ENCODE measurements at places on chromosomes 4 and X.

GRCh38 chr4:98564852-98565251, 93.6 kb downstream of the TSPAN5 start:
- DNase-seq: no peak

GRCh38 chr4:41339812-41340809, 83.4 kb downstream of the UCHL1 start:
- peak; percentile 66 for DNase-seq

DNA sequence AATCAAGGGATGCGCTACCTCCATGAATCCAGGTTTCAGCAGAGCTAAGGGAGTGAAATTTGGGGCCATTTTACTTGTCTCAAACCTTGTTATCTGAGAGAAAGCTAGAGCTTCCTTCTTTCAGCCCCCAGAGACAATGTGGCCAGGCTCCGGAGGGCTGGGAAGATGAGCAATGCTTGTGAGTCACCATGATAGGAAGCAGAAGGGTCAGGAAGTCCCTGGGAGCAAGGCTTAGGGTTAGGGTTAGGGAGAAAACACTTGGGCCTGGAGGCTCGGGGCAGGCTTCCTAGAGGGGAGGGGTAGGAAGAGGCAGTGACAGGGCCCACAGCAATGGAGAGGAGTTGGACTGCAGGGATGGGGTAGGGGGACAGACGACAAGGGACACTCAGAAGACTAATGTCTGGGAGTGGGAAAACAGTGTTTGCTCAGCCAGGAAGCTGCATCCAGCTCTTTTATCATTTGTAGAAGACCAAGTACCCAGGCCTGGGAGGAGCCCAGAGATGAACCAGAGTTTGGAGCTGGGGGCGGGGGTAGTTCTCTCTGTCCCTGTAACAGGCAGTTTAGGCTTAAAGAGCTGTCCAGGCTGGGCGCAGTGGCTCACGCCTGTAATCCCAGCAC, 16.4 kb upstream of the PORCN start:
- no peak for DNase-seq

GRCh38 chr4:3685081-3685645, 81.0 kb upstream of the ADRA2C start:
- no peak for DNase-seq

- DNase-seq: no peak
Observed at GRCh38 chr4:16415751-16416150, 189.5 kb upstream of the TAPT1 start.

GRCh38 chr4:4853371-4853823, 6.1 kb upstream of the MSX1 start:
- DNase-seq: peak; percentile 18

GRCh38 chr4:51918251-51918650, 75.3 kb downstream of the DCUN1D4 start:
- no peak for DNase-seq

DNA sequence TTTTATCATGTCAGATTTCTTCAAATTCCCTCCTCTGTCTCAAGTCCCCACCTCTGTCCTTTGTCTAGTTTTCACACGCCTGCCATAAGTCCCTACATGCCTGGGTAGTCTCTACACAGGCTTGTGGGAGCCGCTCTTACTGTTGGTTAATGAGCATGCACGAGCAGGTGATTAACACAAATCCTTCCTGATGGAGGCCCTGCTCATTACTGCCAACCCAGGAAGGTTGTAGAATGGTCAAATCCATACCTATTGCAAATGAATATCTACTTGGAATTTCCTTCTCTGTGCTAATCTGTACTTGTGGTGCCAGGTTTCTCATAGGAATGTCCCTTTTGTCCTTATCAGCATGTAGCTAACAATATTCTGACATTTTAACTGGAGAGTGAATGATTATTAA, 208.4 kb upstream of the HDX start:
- DNase-seq: no peak
